WTC11 (cell line): ENCODE measurements at places on chromosomes 7 and 10.

- no peaks in the 10 kb centered on the region for H3K27me3 ChIP-seq
- H3K27ac ChIP-seq: no peak overlapping the region
- DNase-seq: no peak
These were observed 153.3 kb downstream of the POU6F2 start for GRCh38 chr7:39130857-39131526.

- DNase-seq: no peak
- peaks cover 44% of the 10 kb centered on the region for H3K4me1 ChIP-seq
These were observed 93.8 kb downstream of the CUX1 start for GRCh38 chr7:101910991-101911799.

DNA sequence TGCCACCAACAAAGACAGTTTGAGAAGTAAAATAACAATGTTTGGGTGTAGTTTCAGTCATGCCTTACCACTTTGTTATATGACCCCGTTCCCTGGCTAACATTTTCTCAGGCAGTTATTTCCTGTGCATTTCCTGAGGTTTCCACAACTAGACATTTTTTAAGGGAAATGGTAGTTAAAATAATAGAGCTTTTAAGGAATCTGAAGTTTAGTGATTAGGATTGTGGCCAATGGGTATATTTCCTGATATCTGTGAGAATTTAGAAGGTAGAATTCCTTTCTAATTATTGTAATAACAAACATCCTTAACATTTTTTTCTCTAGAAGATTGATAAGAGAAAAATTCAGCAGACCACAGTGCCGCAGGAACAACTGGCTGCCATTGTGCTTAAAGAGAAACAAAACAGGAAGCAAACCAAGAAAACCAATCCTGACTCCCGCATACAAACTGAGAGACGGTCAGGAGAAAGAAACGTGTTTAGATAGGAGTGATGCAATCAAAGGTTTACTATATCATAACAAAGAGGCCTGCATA, 193.6 kb downstream of the MBL2 start:
- peaks cover 24% of the 10 kb centered on the region for H3K36me3 ChIP-seq
- H3K4me3 ChIP-seq: no peak overlapping the region
- no peaks in the 10 kb centered on the region for H3K4me1 ChIP-seq
- no peak overlapping the region for H3K27ac ChIP-seq

GRCh38 chr10:22606164-22606614, 108.2 kb downstream of the PIP4K2A start:
- H3K27me3 ChIP-seq: no peaks in the 10 kb centered on the region
- no peak overlapping the region for H3K4me3 ChIP-seq
- H3K36me3 ChIP-seq: peaks cover 39% of the 10 kb centered on the region
- no peak overlapping the region for H3K27ac ChIP-seq
- H3K4me1 ChIP-seq: peaks cover 43% of the 10 kb centered on the region
- no peak for DNase-seq

GRCh38 chr10:116371737-116372136, 47.5 kb downstream of the CCDC172 start:
- no peak overlapping the region for H3K27ac ChIP-seq
- no peaks in the 10 kb centered on the region for H3K27me3 ChIP-seq
- peaks cover 2% of the 10 kb centered on the region; the same call in 1 of the 2 replicates for H3K4me1 ChIP-seq
- DNase-seq: no peak
- H3K36me3 ChIP-seq: no peaks in the 10 kb centered on the region

GRCh38 chr10:96688789-96689188, 31.5 kb downstream of the PIK3AP1 start:
- no peaks in the 10 kb centered on the region for H3K27me3 ChIP-seq
- no peaks in the 10 kb centered on the region for H3K36me3 ChIP-seq
- DNase-seq: no peak
- H3K27ac ChIP-seq: no peak overlapping the region
- H3K4me1 ChIP-seq: peaks cover 10% of the 10 kb centered on the region

- H3K27me3 ChIP-seq: no peaks in the 10 kb centered on the region
- peaks cover 45% of the 10 kb centered on the region for H3K4me1 ChIP-seq
- peak overlapping the region; percentile 89 for H3K4me3 ChIP-seq
- DNase-seq: no peak
These were observed 26.2 kb downstream of the ADK start for GRCh38 chr10:74177140-74177677.
